ENCODE measurements at places on chromosomes 11 and 22.

DNA sequence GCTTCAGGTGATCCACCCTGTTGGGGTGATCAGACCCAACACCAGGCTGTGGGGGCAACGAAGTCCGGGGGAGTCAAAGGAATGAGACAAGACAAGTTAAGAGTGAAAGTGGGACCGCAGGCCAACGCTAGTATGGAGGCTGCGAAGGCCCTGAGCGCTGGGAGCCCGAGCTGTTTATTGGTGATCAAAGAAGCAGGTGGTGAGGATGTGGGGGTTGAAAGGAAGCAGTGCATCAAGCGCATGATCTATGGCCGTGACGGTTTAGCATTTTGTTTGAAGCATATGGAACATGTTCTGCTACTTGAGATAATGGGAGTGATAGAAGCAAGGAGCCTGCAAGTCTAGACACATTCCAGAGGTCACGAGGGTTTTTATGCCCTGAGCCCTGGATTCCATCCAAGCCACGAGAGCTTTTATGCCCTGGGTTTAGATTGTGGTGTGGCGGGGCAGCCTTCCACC is 49.5 kb downstream of the MCHR1 start:
- peak; percentile 75 for DNase-seq

DNA sequence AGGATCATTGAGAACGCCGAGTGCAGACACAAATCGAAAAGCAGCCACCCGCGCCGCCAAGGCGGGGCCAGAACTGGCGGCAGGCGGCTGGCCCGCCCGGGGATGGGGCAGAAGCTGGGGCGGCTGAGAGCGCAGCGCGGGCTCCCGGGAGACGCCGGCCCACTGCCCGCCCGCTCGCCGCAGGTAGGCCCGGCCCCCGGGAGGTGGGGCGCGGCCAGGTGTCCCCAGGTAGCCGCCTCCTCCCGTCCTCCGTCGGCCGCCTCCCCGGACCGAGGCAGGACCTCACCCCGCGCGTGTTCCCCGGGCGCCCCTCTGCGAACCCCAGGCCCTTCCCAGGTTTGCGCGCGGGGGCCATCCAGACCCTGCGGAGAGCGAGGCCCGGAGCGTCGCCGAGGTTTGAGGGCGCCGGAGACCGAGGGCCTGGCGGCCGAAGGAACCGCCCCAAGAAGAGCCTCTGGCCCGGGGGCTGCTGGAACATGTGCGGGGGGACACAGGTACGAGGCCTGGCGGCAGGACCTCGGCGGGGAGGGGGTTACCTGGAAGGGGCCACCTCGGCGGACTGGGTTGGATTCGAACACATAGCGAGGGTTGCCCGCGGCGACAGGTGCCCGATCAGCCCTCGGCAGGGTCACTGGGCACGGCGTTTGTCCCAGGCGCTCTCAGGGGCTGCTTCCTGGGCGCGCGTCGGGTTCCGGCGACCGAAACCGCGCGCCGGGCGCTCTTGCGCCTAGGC is at the start of gene PRRG4:
Gene PRRG4, plus strand, starts transcription at position 248 of the 733 bp plus-strand sequence. CDS start 603 bp downstream, outside the sequence.
- DNase-seq: peak; percentile 76

DNA sequence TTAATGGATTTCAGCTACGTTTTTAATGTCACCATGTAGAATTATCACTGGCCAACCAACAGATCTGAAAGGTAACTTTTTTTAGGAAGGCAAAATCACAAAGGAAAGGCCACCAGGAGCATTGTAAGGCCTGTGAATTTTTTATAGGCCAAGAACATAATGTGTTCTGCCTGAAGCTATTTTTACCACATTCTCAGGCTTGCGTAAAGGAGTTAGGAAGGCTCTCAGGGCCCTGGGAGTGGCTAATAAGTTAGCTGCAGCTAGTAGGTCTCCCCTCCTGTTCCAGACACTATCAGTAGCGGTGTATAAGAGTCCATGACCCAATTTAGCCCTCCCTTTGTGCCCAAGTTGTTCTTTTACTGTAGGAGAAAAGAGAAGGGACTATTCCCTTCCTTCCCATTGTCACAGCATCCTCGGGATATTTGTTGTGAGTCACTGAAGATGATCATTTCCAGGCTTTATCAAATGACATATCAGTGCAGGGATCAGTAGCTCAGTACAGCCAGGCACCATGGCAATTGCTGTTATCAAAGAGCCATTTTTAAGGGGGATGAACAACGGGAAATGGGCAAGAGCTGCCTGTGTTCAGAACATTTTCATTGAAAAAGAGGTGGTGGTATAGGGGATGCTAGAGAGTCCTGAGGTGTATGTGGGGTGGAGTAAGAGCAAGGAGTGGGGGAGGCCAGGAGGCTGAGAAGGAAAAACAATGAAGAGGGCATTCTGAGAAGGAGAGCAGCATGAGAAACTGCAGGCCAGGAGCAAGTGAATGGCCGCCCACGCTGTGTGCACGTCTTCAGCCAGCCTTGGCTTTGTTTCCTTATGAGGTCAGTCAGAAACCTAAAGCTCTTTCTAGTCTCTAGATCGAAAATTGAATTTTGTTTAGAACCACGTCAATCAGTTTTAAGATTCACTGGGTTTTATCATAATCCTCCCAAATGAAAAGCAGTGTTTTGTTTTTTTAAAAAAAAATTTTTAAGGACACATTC is 940.3 kb downstream of the NTM start:
- no peak for DNase-seq

DNA sequence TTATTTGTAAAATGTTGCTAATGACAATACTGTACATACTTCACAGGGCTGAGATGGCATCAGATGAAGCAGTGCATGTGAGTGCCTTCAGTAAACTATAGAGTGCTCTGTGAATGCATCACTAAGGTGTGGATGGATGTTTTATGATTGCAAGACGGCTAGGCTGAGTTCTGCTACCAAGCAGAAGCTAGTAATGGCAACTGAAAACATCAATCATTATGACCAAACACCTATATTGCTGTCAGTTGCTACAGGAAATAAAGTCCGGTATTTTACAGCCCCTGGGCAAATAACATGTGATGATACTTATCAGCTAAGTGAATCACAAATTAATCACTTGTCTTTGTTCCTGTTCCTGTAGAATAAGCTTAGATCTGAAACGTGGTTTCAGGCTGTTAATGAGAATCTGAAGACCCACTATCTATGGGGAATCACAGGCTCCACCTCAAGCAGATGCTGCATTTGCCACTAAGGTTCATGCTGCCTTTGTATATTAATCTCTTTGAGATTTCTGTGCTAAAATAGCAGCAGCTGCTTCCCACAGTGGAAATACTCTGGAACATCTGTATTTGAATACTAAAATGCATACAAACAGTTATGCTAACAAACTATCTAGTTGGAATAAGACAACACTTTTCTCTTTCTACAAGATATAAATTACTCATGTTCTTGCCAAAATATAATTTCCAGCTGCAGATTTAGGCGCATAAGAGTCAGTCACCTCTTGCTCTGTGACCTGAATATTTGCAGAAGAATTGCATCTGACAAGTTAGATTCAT is 254.0 kb upstream of the PITPNB start:
- DNase-seq: no peak

DNA sequence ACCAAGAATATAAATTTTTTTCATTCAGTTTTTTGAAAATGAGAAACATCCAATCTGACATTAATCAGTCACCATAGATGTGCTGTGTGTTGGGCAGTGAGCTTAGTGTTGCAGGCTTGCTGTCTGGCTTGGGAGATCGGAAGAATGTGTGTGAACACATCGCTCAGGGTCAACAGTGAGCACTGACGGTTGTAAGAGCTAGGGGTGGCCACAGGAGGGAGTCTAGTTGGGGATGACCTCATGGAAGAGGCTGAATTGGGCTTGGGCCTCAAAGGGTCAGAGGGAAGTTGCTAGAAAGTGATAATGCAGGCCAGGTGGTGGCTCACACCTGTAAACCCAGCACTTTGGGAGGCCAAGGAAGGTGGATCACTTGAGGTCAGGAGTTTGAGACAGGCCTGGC is 375.4 kb downstream of the DDX10 start:
- no peak for DNase-seq

DNA sequence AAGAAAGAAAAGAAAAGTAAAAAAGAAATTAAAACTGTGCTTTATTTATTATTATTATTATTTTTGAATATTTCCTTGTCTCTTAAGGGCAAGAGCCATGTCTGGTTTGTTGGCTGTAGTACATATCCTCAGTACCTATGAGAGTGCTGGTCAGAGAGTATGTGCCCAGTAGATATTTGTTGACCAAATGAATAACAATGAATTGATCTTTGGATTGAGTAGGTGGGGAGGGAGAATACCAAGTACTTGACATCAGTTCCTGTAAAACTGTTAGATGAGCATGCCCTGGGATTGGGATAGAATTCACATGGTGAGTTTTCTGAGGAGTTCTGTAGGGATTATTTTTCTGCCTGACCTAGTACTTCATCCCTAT is 11.4 kb downstream of the STIM1 start:
- no peak for DNase-seq

- DNase-seq: no peak
These were observed 55.1 kb downstream of the CYTH4 start for GRCh38 chr22:37337204-37337943.

- DNase-seq: no peak
These were observed 10.1 kb upstream of the HTR3B start for GRCh38 chr11:113894421-113894996.

DNA sequence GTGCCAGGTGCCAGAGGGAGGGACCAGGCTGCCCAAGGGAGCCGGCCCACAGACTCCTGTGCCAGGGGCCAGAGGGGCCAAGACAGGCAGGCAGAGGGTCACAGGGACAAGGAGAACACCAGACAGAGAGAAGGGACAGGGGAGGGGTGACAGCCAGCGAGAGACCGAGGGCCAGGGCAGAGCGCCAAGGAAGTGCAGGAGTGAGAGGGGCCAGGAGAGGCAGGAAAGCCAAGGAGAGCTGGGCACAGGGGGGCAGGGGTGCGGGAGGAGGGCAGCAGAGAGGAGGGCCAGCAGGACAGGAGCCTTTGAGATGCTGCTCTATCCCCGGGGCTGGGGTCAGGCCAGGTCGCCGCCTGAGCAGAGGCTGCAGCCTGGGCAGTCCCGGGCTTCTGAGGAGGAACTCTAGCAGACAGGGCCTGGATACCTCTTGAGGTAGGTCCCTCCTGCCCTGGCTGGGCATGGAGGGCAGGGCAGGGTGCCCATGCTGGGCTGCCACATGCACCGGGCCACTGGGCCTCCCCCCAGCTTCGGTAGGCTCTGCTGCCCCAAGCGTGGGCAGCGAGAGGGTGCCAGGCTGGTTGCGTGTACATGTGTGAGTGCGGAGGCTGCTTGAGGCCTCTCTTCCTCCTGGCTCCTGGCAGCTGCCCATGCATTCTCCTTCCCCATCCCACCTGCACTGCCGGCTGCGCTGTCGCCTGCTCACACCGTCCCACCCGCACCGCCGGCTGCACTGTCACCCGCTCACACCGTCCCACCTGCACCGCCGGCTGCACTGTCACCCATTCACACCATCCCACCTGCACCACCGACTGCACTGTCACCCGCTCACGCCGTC is 12.2 kb downstream of the LSP1 start:
- DNase-seq: no peak

- no peak for DNase-seq
These were observed 22.2 kb downstream of the DKK3 start for GRCh38 chr11:11985954-11986949.

DNA sequence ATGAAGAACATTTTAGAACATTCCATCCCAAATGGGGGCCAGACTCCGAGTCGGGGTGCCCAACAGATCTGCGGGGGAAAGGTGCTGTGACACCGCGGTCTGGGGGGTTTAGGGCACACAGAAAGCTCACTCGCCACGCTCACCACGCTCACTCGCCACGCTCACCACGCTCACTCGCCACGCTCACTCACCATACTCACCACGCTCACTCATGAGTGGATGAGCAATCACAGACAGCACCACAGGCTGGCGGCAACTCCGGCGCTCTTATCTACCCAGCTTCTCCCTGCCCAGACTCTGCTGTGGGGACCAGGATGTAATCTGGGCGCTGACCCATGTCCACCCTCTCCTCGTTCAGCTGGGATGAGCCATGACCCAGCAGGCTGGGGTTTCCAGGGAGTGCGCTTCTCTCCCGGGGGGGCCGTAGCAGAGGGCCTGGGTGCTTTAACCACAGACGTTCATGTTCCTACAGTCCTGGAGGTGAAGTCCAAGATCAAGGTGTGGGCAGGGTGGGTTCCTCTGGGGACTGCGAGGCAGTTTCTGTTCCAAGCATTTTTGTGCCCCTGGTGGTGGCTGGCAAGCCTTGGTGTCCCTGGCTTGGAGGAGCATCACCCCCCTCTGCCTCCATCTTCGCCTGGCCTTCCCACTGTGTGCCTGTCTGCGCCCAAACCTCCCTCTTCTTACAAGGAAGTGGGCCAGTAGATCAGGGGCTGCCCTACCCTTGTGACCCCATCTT is 141.2 kb downstream of the CTTN start:
- DNase-seq: no peak

- DNase-seq: no peak
These were observed 15.4 kb downstream of the XRCC6 start for GRCh38 chr22:41636467-41636866.

GRCh38 chr11:32932196-32932595 is 39.6 kb downstream of the QSER1 start:
- DNase-seq: no peak

GRCh38 chr22:44543781-44544477 is 45.9 kb upstream of the RTL6 start:
- DNase-seq: peak; percentile 37

DNA sequence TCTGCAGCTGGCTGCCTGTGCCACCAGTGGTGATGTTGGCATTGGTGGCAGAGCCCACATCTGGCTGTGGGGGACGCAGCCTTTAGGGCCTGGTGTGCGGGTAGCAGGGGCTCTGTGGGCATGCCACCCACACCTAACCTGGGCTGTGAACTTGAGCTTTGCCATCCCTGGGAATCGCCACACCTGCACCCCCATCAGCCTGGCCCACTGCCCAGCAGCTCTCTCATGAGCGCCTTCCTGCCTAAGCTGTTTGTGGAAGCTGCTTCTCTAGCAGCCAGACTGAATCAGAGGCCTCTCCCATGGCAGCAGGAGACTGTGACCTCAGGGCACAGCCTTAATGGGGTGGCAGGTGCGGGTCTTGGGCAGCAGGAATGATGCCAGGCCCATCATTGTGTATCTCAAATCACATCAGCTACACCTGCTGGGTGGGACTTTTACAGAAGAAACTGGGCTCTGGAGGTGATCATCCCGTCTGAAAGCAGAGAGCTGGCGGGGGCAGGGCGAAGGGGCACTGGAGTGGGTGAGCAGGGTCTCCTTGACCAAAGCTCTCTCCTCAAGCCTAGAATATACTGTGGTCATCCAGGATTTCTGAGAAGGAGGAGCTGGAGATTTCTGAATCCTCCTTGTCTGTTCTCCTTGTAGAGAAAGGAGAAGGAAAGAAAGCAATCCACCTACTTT is 17.8 kb upstream of the CARS1 start:
- DNase-seq: no peak

DNA sequence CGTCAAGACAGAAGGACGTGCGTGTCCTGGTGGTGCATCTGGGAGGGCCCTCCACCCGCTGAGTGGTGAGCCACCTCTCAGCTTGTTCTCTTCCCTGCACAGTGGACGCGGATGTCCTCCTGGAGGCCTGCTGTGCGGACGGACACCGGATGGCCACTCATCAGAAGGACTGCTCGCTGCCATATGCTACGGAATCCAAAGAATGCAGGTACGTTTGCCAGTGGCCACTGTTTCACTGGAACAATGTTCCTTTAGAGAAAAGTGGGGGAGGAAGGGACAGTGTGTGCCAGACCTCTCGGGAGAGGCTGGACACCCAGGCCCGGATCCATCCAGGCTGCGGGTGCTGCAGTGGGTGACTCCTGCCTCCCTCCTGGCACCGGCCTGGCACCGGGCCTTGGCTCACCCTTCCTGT is 15.9 kb downstream of the FBLN1 start:
- no peak for DNase-seq

- no peak for DNase-seq
These were observed 10.4 kb upstream of the GLYAT start for GRCh38 chr11:58742140-58742539.
